ENCODE measurements at places on chromosomes 5 and 9. TPM values are rescaled to one million over a fixed set of nuclear protein-coding genes. Genes with fewer than 3 reads are reported as not detected.

Gene LCN9
- total RNA-seq = not detected

Gene C5orf52
- not detected for total RNA-seq

Gene QRFP
- total RNA-seq = not detected

- DNase-seq = no peak
Measured at GRCh38 chr9:76652894-76653293, 111.3 kb upstream of the PCA3 start.

- DNase-seq = no peak
Measured at GRCh38 chr9:136726118-136726517, 13.7 kb downstream of the DIPK1B start.

GRCh38 chr5:93990504-93991070, 249.2 kb upstream of the POU5F2 start:
- no peak for DNase-seq

GRCh38 chr5:14306329-14306815, 163.2 kb downstream of the TRIO start:
- DNase-seq = no peak

GRCh38 chr5:66322786-66323528, 178.9 kb downstream of the SREK1 start:
- DNase-seq = no peak

GRCh38 chr5:97095318-97095732, 47.1 kb downstream of the LIX1 start:
- no peak for DNase-seq

- DNase-seq = no peak
Measured at GRCh38 chr9:123359106-123359505, 3.1 kb downstream of the CRB2 start.

GRCh38 chr5:112576298-112576925, 157.3 kb upstream of the EPB41L4A start:
- no peak for DNase-seq
